ENCODE measurements at places on chromosomes 5 and 9.

GRCh38 chr9:135242406-135242805 lies 154.9 kb downstream of the OLFM1 start:
- no peak for DNase-seq

DNA sequence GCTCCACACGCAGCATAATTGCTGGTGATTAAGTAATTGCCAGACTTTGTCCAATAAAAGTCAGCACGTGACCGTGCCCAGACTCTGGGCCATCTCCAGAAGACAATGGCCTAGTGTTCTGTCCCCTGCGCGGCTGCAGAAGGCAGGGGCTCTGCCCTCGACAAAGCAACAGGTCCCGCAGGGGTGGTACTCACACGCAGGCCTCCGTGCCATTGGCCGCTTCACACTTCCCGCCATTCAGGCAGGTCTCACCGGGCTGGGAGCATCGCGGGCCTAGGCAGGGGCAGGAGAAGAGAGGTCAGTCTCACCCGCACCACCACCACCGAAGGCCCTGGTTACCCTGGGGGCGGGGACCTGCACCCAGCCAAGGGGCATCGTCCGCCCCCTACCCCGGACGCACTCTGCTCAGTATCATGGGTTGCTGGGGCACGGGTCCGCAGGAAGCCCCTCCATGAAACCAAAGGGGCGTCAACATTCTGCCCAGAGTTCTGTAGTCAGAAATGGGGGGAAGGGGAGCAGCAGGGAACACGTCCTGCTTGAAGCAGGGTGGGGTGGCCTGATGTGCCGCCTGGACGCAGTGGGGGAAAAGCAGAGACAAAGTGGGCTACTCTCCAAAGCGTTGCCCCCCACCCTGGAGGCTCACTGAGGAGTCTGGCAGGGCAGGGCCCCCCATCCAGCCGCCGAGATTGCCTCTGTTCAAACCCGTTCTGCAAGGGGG lies 1.9 kb downstream of the NOTCH1 start:
- peak; percentile 86 for DNase-seq

GRCh38 chr5:88108490-88109279 lies 160.0 kb downstream of the TMEM161B start:
- no peak for DNase-seq

DNA sequence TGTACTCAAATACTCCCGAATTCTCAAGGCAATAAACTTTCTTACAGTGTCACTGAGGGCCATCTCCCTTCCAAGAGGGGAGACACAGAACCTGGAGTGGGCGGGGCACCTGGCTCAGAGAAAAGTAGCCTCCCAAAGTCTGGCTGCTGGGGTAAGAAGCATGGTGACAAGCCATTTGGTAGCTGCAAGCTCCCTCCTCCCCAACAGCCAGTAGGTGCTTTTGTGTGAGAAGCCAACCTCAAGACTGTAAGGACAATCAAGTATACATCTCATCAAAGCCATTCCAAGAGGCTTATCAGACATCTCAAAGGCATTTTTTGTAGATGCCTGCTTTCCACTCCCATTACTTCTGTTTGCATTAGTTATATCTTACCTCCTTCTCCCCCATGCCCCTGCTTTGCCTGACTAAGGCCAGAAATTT lies 1.4 kb downstream of the DAB2 start:
- no peak for DNase-seq

Measured in nucleus accumbens (tissue), 56 donors.